ENCODE measurements at places on chromosomes 6 and 20.

- ATAC-seq: no peak
Measured at GRCh38 chr6:7139835-7140470, 32.2 kb downstream of the RREB1 start.

GRCh38 chr20:38197217-38197616 lies 32.1 kb upstream of the TGM2 start:
- no peak for ATAC-seq

DNA sequence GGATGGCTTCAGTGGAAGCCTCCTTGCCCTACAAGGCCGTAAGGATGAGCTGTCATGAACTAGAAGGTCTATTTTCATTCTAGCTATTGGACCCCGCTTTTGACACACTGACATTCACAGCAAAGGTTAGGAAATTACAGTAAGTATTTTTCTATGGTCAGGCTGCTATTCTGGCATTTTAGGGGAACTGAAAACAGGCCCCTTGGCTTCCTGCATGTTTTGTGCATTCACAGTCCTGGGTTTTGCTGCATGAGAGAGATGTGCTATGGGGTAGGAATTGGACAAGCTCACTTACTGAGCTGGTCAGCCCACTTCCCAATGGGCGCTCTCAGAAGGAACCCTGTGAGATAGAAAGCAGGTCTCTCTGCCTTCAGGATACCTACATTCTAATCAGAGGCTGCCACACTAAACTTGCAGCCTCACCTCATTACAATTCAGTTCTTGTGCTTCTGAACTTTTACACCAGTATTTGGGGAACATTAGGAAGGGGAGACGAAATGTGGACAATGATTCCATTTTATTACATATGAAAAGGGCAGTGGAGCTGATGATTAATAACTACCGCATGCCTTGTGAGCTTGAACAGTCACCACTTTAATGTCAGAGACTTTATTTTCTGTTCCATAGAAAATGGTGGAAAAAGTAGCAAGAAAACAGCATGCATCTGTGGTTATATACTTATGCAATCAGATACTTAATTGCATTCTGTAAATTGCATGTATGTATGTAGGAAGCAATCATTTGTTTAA lies 86.6 kb upstream of the TAB2 start:
- ATAC-seq: no peak

GRCh38 chr6:1869769-1870168 lies 260.1 kb downstream of the FOXC1 start:
- no peak for ATAC-seq

- ATAC-seq: no peak
Measured at GRCh38 chr6:73893696-73894095, 197.7 kb downstream of the CD109 start.

- no peak for ATAC-seq
Measured at GRCh38 chr20:47215653-47216397, 140.7 kb downstream of the ZMYND8 start.

GRCh38 chr6:140977403-140977802 lies 1155.3 kb upstream of the GJE1 start:
- ATAC-seq: no peak

DNA sequence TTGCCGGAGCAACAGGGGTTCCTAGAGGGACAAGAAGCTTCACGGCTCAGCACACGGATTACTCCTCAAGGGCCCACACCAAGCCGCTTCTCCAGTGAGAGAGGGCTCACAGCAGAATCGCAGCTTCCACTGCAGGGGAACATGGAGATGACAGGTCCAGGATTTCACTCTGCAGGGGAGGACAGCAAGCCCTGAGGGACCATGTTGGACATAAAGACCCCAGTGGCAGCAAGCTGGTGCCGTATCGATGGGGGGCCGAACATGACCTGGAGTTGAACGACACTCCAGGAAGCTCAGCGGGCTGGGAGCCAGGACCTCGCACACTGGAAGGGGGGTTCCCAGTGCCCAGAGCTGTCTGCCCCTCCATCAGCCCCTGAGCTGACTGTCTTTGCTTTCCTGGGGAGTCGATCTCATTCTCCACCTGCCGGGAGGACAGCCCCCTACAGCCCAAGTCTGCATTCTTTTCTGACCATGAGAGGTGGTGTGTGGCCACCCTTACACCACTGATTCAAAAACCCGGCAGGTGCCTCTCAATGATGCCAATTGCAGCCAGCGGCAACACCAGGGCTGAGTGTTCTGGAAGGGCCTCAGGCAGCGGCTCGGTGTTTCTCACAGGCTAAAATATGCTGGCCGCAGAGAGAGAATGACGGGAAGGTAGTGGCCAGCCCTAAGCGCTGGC lies 194.5 kb upstream of the CDH4 start:
- no peak for ATAC-seq

GRCh38 chr6:17355404-17355774 lies 38.0 kb upstream of the CAP2 start:
- ATAC-seq: no peak

- ATAC-seq: no peak
Measured at GRCh38 chr20:53959911-53960578, 110.3 kb downstream of the BCAS1 start.

GRCh38 chr20:52619671-52620070 lies 352.5 kb upstream of the TSHZ2 start:
- ATAC-seq: no peak

- ATAC-seq: no peak
Measured at GRCh38 chr6:136795386-136795785, 3.1 kb upstream of the MAP3K5 start.

DNA sequence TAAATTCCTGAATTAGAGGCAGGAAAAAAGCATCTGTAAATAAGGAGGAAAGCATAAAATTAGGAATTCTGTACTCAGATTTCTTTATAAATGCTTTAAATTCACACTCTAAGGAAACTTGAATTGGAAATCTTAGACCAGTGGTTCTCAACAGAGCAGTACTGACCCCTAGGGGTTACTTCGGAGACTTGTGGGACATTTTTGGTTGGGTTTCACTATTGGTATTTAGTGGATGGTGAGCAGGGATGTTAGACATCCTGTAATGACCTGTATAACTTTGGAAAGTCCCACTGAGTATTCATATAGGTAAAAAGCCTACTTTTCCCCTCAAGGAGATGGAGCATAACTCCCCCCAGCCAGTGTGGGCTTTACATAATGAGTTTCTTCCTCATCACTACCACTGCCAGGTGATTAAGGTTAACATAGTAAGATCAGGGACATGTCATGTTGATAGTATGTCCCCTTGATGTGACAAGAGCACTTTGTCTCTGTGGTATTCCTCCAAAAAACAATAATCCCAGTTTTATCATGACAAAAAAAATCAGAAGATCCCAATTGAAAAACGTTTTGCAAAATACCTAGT lies 31.0 kb downstream of the GLO1 start:
- ATAC-seq: peak; percentile 92

DNA sequence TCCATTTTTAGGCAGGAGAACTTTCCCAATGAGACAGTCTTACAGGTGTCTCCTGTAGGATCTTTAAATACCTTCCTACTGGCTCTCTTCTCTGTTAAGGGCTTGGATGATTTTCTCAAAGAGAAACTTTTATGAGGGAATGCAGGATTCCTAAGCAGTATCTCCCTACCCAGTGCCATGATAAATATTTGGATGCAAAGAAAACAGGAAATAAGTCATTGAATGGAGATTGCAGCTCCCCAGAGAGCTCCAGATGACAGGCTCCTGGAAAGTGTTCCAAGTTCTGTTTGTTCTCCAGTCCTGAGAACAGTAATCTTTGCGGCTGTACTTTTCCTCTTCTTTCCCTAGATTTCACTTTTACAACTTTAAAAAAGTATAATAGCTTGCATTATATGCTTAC lies 2.4 kb upstream of the SCGN start:
- ATAC-seq: no peak

DNA sequence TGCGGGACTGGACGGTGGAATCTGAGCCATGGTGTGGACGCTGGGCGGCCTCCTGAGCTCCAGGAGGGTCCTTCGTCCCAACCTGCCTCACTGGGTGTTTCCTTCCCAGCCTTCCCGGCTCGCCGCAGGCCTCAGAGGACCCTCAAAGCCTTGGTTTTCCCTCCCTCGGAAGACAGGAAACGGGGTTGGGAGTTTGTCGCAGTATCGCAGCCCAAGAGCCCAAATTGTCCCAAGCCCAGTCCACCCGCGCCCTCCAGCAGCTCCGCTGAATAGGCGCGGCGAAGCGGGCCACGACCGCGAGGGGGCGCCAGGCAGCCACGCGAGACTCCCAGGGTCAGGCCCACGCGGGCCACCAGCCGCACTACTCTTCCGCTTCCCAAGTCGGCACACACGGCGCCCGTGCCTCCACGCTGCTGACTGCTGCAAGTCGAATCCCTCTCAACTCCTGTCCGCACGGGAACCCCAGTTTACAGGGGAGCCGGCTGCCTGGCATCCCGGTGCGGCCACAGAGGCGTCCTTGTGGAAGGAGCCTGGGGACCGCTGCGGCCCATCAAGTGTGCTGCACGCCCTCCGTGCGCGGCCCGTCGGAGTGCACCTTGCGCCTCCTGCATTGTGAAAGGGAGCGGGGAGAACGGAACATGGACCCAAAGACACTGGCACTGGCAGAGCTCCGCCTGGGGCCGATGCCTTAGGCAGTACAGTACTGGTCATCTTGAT lies 40.4 kb upstream of the HMGA1 start:
- peak; percentile 93 for ATAC-seq

- ATAC-seq: no peak
Measured at GRCh38 chr20:11549172-11550103, 368.3 kb upstream of the BTBD3 start.

DNA sequence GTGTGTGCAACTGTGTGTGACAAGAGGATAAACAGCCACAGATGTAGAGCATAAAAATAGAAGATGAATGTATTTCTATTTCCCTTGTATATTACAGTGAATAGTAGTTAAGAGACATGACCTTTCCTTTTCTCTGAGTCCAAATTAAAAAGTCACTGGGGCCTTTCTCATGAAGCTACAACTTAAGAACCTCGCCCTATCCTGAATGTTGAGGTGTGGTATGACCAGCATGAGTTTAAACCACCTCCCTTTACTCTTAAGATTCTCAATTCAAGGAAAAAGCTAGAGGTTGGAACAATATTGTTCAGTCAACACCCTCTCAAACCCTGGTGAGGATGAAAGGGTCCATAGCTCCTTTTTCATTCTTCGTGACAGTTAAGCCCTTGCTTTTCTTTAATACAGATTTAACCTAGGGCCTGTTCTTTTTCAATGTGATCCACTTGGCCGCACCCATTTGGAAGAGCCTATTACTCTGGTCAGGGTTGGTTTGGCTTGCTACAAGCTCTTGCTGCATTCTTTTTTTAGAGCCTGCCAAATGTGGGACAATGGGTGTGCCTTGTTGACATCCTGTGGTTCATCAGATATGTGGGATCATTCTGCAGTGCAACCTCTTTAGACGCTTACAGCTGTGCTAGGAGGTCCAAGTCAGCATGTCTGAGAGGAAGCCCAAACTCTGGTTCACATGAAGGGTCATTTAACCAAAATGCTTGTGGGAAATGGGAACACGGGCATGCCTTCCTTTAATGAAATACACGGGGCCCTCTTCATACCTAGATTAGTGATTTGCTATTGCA lies 290.0 kb downstream of the HAO1 start:
- ATAC-seq: no peak

- peak; percentile 29 for ATAC-seq
Measured at GRCh38 chr6:27757307-27757706, 154.9 kb downstream of the OR2B2 start.

GRCh38 chr6:40474937-40475336 lies 112.2 kb downstream of the LRFN2 start:
- ATAC-seq: no peak

DNA sequence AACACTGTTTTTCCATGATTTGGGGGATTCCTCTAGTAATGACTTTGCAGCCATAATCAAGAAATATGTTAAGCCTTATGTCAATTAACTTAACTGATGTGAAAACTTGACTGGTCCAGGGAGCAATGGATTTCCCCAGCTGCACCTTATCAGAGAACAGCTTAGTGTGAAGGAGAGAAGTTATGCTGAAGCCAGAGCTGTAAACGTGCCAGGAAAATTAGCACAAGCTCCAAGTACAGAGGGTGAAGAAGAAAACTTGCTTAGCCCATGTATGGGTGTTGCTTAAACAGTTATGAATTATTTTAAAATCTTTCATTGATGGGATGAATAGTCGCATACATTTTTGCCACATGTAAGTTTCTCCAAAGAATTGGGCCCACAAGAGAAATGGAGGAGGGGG lies 214.9 kb upstream of the RNF217 start:
- no peak for ATAC-seq

DNA sequence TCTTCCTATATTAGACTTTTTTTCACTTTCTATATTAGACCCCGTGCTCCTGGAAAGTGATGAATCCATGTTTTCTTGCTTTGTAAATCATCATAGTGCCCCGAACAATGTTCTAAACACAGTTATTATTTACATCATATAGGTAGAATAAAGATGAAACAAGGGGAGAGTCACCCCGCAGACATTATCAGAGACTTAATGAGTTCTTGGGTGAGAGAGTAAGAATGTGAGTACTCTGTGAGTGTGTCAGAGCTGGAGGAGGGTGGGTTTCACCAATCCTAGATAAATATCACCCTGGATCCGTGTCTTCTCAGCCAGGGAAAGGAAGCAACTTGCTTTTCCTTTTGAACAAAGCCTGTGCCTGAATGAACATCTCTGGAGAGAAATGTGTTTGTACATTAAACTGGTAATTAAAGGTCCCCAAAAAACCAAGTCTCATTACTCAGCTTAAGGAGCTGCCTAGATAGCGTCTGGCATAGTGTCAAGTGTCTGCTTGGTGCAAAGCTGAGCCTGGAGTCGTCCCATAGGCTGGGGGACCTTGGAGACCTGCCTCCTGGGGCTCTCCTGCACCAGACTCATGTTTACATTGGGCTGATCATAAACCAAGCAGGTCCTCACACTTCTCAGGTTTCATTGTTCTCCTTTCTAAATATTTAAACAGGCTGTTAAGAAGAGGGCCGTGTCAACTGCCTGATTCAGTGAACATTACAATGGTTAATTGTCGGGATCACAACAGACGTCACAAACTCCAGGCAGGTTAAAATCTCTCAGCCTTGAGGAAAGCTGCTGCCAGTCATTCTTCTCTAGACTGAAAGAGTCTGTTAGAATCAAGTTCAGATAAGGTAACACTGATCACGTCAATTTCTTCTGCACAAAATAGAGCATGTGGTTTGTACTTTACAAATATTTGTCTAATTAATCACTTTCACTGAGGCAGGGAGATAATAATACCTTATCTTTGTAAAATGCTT lies 179.7 kb upstream of the MYLIP start:
- ATAC-seq: no peak

DNA sequence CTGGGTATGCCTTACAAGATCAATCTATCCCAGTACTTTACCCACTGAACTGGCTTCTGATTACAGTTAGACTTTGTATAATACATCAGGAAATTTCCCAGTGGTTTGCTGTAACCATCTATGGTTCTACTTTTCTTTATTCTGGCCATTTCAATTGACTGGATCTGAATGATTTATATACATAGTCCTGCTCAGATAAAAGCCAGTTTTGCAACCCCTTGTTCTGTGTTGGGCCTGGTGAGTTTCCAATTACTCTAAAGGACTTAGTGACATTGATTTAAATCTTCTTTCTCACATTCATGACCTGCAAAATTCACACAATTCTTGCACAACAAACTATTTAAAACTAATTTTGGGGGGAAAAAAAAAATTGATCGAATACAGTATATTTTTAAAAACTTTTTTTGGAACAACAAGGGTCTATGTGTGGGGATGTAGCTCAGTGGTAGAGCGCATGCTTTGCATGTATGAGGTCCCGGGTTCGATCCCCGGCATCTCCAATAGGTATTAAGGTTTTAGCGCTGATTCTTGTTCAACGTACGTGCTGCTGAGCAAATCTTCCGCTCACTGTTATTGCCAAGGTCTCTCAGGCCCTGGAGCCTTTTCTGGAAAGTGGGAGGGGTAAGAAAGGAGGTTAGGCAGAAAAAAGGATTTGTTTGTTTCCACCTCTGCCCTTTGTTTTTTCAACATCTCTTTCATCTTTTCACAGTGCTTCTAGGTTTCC lies 117.5 kb downstream of the GPX5 start:
- peak; percentile 40 for ATAC-seq

Data from activated T-helper 17 cell treated with anti-CD3 and anti-CD28 coated beads, Interleukin-2, amount 50 U/mL, for 72 hours (primary cell).